ENCODE measurements at places on chromosomes 4 and X.

DNA sequence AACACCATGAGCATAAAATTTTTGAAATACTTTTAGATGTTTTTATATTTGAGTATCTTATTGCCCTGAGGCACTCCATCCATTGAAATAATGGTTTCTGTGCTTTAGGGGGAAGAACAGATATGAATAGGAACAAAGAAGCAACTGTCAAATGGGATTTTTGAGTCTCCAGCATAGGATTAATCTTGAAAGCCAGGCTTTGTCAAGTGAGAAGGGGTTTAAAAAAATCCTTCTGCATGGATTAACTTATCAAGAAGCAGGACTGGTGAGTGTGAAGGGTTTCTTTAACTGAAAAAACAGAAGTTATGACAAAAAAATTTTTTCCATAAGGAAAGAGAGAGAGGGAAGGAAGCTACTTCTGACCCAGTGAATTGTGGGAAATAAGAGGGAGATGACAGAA, 7.6 kb upstream of the NUDT9 start:
- DNase-seq, result no peak

GRCh38 chr4:169305651-169306050, 34.9 kb upstream of the SH3RF1 start:
- DNase-seq, result peak; percentile 21

- DNase-seq, result no peak
Observed at GRCh38 chr4:92483341-92483740, 179.6 kb downstream of the GRID2 start.

DNA sequence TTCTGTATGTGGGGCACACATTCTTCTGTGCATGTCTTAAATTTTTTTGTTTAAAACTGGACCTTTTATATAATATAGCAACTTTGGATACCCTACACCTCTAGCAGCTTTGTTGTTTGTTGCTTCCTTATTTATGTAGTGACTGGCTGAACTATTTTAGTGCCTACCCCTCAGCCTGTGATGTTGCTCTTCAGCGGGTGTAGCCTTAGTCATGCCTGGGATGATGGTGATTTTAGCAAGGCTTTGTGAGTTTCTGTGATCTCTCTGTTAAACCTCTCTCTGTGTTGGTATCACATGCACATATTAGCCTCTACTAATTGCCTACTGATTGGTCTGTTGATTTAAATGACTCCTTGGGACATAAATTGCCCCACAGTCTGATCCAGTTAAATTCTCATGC, 22.8 kb downstream of the USP9X start:
- DNase-seq, result peak; percentile 6

DNA sequence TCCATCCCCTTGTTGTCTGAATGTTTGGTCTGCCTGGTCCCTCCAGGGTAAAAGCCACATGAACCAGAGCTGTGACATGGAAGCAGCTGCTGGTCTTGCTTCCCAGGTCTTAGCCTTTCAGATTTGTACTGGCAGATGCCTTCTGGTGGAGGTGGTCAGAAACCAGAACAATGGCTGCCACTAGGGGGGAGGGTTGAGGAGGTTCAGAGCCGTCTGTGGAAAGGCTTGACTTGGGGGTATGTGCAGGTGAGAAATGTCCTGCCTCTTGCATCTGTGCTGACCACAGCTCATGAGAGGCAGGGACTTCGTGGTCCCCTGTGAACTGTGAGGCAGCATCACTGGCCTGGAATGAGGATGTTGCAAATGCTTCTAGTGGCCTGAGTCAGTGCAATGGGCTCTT, 144.2 kb upstream of the WDR1 start:
- peak; percentile 12 for DNase-seq

GRCh38 chr4:105116616-105117319, 29.9 kb upstream of the TET2 start:
- DNase-seq, result no peak

GRCh38 chrX:103565197-103565596, 20.1 kb upstream of the TCEAL4 start:
- DNase-seq, result no peak

DNA sequence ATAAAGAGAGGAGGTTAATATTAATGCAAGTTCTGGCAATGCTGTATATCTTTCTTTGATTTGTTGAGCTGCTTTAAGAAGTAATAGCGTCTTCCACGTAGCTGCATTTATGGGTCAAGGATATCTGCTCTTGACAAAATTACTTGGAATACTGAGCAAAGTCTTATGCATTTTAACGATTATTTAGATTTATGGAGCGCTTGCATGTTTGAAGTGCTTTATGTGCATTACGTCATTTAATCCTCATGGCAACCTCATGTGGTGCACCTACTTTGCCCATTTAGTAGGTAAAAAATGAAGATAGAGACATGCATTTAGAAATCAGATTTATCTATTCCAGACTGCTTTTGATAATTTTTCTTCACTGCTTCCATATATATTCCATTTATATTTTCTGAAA, 46.0 kb downstream of the DTHD1 start:
- no peak for DNase-seq

DNA sequence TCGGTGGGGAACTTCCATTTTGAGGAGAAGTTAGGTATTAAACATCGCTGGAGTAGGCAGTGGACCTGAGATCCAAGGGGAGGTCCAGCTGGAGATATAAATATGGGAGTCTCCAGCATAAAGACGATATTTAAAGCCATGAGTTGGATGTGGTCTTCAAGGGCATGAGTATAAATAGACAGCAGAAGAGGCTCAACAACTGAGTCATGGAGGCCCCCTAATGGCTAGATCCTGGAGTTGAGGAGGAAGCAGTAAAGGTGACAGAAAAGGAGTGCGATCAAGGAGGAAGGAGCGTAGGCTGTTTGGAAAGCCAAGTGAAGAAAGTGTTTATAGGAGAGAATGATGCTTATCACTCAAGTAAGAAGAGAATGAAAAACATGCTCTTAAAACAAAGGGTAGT, 18.1 kb upstream of the APBB2 start:
- no peak for DNase-seq

- DNase-seq, result no peak
Observed at GRCh38 chr4:25760048-25760447, 102.7 kb downstream of the SEL1L3 start.

DNA sequence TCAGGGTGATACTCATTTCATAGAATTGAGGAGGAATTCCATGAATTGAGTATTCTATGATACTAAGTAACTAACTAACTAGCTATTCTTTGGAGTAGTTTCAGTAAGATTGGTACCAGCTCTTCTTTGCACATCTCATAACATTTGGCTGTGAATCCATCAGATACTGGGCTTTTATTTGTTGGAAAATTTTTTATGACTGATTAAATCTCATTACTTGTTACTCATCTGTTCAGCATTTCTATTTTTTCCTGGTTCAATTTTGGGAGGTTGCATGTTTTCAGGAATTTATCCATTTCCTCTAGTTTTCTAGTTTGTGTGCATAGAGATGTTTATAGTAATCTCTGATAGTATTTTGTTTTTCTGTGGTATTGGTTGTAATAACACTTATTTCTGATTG, 70.8 kb upstream of the FREM3 start:
- DNase-seq, result no peak

DNA sequence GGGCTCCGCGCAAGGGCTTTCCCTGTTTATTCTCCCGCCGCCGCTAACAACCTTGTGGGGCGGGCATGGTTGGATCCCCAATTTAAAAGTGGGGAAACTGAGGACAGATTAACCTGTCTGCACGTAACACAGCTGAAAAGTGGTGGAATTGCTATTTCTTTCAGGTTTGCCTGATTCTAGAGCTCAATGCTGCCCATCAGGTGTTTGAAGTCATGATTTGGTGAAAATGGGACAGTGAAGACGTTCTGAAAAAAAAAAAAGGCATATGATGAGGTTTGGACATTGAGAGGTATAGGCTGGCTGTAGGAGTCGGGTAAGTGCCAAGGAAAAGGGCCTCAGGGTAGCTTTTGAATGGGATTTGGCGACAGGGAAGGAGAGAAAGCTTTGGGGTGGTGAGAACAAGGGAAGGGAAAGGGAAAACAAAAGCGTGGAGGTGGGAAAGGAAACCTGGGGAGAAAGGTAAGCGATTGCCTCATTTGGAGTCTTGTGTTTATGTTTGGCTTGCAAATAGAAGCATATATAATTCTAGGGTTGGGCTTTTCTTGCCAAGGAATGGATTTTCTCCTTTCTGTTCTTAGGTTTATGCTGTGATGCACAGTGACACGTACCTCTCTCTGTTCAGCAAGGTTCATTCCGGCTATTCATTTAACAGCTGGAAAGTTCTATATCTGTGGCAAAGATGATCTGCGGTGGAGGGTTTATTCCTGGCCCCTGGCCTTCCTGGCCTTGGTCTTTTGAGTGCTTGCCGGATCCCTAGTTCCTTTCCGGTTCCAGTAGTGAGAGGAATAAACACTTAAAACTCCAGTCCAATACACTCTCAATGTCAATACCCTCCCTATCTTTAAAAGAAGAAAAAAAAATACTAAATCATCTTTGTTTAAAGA, 2.4 kb upstream of the STIM2 start:
- no peak for DNase-seq

DNA sequence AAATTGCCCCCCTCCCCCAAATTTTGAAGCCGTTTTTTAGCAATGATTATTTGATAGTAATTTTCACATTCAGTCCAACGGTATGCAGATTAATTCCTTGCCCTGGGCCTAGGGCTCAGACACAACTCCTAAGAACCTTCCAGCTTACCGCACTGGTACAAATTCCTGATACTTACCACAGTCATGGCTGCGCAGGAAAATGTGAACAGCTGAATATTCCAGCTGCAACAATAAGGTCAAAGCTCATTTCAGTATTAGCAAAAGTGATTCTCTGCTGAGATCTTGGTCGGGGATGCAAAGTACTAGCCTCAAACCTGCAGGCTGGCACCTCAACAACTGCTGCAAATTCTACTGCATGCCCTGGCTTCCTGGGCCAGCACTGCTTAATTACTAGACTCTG, 3.0 kb downstream of the ATP11C start:
- no peak for DNase-seq

Measured in HFFc6 (cell line).